ENCODE measurements at places on chromosomes 7 and 10.

GRCh38 chr7:152902870-152903860, 143.6 kb downstream of the ACTR3B start:
- H3K27ac ChIP-seq, result no peak overlapping the region
- H3K36me3 ChIP-seq, result no peaks in the 10 kb centered on the region
- H3K27me3 ChIP-seq, result no peaks in the 10 kb centered on the region
- no peaks in the 10 kb centered on the region for H3K4me1 ChIP-seq
- DNase-seq, result no peak

DNA sequence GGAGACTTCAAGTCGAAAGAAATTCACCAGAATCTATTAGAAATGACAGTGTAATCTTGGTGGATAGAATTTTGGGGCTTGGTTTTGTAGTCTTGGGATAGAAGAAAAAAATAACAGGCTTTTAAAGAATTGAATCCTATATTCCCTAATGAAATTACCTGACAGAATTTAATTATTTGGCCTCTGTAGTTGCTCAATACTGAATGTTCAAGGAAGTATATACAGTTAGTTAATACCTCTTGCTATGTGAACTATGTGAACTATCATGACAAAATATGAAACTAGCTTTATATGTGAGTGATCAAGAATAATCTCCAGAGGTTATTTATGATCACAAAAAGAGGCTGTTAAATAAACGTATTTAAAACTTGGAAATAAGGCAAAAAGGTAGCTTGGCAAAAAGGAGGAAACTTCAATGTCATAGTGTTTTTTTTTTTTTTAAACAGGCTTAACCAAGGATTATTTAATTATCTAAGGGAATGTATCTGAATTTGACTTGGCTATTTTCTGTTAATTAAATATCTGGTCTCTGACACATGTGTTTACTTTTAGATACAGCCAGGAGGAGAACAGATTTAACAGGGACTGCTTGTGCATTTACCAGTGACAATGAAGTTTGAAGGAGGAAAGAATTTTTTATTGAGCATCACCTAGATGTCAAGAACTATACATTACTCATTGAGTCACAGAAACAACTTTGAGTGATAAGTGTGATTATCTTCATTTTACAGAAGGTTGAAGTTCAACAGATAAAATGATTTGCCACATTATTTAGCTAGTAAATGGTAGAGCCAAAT, 11.5 kb upstream of the CASD1 start:
- no peak overlapping the region for H3K4me3 ChIP-seq
- H3K4me1 ChIP-seq, result no peaks in the 10 kb centered on the region

GRCh38 chr10:3140280-3140679, 32.3 kb downstream of the PITRM1 start:
- no peaks in the 10 kb centered on the region for H3K4me1 ChIP-seq
- H3K27ac ChIP-seq, result no peak overlapping the region
- H3K36me3 ChIP-seq, result peaks cover 65% of the 10 kb centered on the region
- no peaks in the 10 kb centered on the region for H3K27me3 ChIP-seq
- H3K4me3 ChIP-seq, result no peak overlapping the region
- DNase-seq, result no peak

- no peak for DNase-seq
- H3K36me3 ChIP-seq, result no peaks in the 10 kb centered on the region
These were observed 125.7 kb upstream of the KCTD7 start for GRCh38 chr7:66503036-66503370.

GRCh38 chr10:100022403-100022802, 12.7 kb upstream of the DNMBP start:
- no peaks in the 10 kb centered on the region for H3K27me3 ChIP-seq
- DNase-seq, result no peak
- no peaks in the 10 kb centered on the region for H3K36me3 ChIP-seq
- no peak overlapping the region for H3K4me3 ChIP-seq
- peaks cover 23% of the 10 kb centered on the region for H3K4me1 ChIP-seq

GRCh38 chr7:93890041-93890463, 501 bp downstream of the TFPI2 start:
- H3K4me1 ChIP-seq, result no peaks in the 10 kb centered on the region
- H3K4me3 ChIP-seq, result no peak overlapping the region
- no peak for DNase-seq
- H3K36me3 ChIP-seq, result no peaks in the 10 kb centered on the region
- no peaks in the 10 kb centered on the region for H3K27me3 ChIP-seq
